ENCODE measurements at places on chromosomes 2 and 18.
A peak's percentile ranks its signal among the peaks of the same experiment; 100 is the strongest.

GRCh38 chr18:50909261-50909660 lies 30.3 kb downstream of the ME2 start:
- no peak for DNase-seq

DNA sequence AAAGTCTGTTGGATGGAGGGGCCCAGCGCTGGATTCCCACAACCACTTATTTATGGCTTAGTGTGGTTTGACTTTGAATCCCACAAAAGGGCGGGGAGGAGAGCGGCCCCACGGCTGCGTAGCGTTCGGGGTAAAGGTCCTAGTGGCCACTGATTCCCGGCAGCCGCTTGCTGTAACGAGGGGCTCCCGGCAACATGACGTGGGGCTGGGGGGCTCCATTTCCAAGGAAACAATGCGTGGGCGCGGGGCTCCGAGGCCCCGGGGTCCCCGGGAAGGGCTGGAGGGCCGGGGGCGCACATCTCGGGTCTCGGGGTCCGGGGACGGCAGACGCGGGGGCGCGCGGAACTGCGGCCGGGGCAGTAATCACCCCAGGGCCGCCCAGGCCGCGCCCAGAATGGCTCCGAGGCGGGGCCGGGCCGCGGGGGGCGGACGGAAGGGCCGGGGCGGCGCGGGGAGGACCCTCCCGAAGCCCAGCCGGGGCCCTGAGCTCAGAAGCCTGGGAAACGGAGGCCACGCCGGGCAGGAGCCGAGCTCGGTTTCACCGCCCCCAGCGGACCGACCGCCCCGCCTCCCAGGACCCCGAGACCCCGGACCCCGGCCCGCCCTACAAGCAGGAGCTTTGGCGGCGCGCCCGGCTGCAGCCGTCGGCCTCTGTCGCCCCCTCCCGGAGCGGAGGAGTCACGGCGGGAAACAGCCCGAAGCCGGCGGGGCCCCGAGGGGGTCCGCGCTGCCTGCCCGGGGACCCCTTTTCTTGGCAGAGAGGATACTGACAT lies 11.9 kb upstream of the MLPH start:
- no peak for DNase-seq

GRCh38 chr18:56321470-56321869 lies 316.9 kb downstream of the TXNL1 start:
- no peak for DNase-seq

- no peak for DNase-seq
Observed at GRCh38 chr18:44098551-44099098, 582.1 kb upstream of the SETBP1 start.

DNA sequence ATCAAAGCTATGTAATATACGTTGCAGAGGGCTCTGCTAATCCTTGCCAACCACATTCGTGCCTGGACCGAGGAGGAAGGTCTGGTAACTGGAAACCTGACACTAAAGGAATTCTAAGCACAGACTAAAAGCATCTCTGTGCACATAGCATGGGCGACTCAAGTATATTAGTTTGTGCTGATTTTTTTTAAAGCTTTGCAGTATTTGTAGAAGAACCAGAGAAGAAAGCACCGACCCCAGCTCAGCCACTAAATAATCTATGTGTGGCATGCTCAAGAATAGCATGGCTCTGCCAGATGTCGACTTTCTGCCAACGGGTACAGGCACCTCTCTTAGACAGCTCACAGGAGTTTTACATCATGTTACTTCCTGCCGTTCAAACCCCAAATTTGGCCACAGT lies 73.2 kb upstream of the NRP2 start:
- peak; percentile 16 for DNase-seq

DNA sequence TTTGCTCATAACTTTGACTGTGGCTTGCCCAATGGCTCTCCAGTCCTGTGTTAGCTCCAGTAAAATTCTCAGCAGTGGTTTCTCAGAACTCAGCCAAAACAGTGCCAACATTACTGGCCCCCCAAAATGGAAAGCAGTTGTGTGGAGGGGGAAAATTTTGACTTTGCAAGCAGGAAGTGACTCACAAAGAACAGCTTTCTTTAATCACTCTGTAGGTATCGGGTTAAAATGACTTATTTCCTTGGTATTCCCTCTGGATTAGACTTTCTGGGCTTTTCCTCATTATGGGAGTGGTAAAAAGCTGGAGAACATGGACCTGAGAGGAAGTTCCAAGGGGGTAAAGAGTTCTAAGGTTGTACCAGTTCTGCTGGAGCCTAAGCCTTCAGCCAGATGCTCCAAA lies 175.7 kb upstream of the RND3 start:
- peak; percentile 61 for DNase-seq

All from AG04449 (cell line).